ENCODE measurements at places on chromosomes 16 and 17.

DNA sequence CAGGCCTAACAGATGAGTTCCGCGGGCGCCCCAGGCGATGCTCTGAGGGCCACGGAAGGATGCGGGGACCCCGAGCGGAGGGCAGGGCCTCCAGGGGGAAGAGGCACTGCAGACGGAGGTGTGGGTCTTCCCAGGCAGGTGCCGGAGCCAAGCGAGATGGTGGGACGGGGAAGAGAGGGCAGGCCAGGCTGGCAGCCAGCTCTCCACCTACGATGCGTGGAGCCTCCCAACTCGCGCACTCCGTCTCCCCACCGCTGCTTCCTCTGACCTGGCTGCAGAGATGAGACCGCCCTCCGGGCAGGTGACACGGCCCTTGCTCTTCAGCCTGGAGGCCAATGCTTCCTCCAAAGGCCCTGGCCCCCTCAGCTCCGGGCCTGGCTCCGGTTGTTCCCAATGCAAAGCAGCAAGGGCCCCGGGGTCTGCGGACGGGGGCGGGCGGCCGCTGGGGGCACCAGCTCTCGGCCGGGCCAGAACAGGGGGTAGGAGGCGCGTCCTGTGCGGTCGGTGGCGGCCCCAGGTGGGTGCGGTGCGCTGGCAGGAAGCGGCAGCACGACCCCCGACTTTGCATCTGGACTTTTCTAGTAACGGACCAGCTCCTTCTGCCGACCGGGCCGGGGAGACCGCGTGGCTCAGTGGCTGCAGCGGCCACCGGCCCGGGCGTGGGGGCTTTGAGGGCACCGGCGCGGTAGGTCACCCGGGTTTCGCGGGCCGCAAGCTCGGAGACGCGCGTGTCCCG, 1.5 kb upstream of the SOX8 start:
- no peak for DNase-seq

- no peak for DNase-seq
These were observed 54.7 kb upstream of the IL34 start for GRCh38 chr16:70591615-70592014.

DNA sequence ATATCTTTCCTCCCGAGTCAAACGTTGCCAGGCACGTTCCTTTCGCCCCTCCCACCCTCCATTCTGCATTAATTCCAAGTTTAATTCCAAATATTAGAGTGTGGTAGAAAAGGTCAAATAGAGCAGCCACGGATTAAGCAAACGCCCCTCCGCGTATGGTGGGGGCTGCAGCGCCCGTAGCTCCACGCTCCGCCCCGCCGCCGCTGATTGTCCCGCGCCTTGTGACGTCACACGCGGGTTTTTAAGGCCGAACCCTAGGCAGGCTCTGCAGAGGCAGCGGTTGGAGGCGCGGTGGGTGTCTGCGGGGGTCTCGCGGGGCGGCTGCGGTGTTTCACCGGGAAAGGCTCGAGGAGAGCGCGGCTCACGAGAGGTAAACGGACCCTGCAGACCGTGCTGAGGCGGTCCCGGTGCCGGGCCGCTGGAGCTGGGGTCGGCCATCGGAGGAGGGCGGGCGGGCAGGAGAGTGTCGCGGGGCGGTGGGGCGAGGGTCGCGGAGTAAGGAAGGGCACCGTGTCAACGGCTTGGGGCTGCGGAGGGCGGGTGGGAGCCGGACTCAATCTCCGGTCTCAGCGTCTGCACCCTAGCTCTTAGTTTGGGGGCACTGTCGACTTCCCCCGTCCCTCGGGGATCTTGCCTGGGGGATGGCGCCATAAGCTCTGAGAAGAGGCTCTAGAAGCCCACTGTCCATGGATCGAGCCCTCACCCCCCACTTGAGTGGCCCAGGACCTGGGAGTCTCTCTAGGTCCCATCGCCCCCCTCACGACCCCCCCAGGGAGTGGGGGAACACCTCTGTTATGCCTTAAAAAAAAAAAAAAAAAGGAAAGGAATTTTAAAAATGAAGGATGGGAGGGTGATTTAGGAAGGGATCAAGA, at the start of gene ARL4D:
ARL4D (plus strand) TSS at position 270 of the 872 bp plus-strand sequence. CDS start 740 bp downstream, outside the sequence.
- DNase-seq: peak; percentile 85

DNA sequence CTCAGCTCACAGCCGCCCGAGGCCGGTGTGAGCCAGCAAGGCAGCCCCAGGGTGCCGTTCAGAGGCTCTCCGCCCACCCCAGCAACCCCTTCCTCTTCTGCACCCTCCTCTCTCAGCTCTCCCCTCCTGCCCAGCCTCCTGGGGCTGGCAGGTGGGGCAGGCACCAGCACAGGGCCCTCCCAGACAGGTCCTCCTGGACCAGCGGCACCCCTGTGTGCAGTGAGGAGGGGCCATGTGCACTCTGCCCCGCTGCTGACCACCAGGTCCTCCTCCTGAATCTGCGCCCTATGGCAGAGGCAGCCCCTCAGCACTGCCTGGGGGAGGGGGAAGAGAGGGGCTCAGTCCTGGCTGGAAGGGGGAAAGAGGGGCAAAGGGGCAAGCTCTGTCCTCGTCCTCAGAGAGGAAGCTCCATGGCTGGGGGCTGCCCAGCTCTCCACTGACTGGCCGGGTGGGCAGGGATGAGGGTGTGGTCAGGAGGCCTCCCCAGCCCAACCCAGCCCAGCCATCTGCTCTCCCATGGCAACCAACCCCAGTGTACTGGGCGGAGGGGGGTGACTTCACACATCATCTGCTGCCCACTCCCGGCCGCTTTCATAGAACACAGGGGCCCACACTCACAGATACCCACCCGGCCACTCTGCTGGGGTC, 5.4 kb upstream of the BCAR1 start:
- DNase-seq: peak; percentile 87

DNA sequence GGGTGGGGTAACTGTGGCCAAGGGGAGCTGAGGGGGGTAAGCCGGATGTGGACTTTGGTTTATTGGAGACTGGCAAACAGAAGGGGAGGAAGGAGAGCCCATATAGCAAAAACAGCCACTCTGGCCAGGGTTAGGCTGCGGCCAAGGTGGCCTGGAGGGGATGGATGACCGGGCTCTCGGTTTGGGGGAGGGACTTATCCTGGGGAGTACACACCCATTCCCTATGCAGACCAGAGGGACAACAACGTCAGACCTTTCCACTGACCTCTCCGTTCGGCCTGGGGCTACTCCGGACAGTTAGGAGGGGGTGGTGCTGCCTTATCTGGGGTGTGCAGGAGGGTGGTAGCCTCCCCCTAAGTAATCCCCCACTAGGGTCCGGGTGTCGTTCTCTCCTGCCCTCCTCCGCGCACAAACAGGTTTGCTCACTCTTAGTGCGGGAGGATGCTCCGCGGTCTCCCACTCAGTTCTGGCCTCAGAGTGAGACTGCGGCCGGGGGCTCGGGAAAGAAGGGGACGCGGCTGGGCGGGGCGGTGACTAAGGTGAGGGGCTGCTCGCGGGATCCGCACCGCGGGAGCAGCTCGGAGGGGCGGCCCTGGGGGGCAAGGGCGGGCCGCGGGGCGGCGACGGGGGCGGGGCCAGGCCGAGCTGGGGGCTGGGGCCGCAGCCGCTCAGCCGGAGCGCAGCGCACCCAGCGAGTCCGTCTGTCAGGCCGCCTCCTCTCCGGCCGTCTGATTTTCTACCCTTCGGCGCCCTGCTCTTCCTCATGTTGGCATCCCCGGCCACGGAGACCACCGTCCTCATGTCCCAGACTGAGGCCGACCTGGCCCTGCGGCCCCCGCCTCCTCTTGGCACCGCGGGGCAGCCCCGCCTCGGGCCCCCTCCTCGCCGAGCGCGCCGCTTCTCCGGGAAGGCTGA, at the start of gene WNK4:
WNK4 (plus strand) TSS at position 675 of the 915 bp plus-strand sequence; CDS start at position 764, 89 bp downstream.
- DNase-seq: peak; percentile 82

DNA sequence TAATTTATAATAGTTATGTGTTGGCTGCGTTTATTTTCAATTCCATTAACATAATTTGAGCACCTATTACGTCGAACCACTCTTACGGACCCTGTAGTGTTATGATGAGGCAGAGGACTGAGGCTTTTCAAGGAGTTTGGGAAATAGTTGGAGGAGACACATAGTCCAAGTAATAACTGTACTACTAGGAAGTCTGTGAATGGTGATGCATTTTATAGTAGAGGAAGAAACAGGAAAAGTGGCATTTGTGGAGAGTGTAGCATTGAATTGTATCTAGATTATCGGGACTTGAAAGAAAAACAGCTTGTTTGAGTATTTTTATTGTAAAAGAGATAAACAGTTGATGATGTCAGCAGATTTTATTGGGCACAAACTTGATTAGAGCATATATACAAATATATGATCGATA, 1.7 kb downstream of the NFATC3 start:
- DNase-seq: no peak

DNA sequence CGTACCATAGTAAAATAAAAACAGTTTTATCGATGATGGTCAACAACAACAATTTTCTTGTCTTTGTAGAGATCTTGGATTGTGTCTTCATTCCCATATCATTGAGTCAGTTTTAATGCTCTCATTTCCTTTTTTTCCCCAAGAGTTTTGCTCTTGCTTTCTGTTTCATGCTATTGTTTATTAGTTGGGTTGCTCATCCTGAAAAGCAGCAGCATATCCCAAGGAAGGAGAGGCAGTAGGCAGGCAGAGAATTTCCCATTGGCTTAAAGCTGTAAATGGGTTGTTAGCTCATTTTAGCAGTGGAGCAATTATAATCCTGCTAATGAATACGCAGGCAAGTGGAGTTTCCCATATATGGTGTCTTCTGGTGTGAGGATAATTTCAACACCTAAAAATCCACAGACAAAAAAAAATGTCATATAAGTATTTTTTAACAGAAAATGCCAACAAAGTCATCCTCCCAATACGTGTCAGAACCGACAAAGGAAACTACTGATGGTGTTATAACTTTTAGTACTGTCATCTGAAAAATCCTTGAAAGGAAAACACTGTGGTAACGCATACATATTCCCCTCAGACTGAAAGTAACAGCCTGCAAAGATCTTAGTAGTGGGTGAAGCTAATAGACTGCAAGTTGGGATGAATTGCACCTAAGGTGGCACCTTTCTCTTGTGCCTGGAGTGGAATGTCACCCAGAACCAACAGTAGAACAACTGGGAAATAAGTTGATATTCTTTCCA, 218.3 kb downstream of the FTO start:
- DNase-seq: no peak

- no peak for DNase-seq
These were observed 2.2 kb downstream of the THOC6 start for GRCh38 chr16:3026003-3026378.

GRCh38 chr17:76079956-76080767, 1.2 kb downstream of the ZACN start:
- DNase-seq: no peak

DNA sequence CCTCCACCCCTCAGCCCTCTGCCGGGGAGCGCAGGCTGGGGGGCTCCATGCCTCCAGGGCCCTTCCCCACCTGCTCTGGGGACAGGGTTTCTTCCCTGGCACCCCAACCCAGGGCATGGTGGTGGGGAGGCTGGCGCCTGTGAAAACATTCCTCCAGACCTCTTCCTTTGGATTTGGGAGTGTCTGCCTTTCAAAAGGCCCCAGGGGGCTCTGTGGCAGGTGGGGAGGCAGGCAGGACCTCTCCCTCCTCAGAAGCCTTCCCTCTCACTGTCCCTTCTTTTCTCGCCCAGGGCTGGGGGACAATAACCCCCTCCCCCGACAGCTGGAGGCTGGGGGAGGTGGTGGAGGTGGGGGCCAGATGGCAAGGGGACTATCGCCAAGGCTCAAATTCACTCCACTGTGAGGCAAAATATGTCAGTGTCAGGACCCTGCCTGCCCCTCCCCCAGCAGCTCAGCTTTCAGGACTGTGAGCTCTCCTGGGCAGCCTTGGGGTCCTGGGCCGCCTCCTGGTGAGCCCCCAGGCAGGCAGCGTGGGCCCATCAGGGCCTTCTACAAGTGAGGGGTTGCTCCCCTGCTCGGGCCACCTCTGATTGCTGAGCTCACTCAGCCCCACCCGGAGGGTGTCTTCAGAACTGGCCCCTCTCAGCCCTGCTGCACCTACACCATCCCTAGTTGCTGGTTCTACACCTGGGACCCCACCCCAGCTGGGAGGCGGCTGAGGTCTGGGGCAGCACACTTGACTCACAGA, 1.8 kb downstream of the CDH15 start:
- DNase-seq: no peak

GRCh38 chr16:55825115-55825728, 7.7 kb downstream of the CES1 start:
- no peak for DNase-seq

GRCh38 chr17:46020023-46020761, 21.1 kb downstream of the STH start:
- no peak for DNase-seq

DNA sequence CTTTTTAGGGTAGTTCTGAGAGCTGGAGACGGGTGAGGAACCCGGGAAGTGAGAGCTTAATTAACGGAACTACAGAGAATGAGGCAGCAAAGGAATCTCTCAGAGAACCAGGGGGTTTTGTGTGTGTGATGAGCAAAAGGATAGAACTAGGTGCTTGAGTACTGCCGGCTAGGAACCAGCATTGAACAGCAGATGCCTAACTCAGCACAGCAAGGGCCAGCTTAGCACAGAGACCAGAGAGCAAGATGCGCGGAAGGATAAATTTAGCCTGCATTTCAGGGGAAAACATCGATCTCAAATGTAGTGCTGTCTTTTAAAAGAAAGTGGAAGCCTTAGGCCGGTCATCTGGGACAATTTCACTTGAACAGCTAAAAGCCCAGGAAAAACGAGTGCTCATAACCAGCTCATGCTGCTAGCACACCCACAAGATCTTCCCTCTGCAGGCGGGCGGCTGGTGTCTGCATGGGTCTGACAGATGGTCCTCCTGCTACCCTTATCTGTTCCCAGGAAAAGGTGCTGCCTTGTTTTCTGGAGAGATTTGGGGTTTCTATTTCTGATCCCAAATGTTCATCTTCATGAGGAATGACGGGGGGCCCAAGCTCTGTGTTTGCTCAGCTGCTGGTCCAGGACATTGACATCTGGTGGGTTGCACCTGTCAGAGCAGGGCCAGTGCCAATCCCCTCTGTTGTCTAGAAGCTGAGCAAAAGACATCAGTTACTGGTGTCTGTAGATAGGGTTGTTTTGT, 103.9 kb downstream of the SOCS1 start:
- no peak for DNase-seq

GRCh38 chr16:8583199-8583598, 7.1 kb downstream of the TMEM114 start:
- DNase-seq: no peak

- DNase-seq: no peak
These were observed at the start of gene DERL2 for GRCh38 chr17:5485270-5486205. Gene DERL2 (minus strand): TSS chr17:5486178. CDS start chr17:5486161, 17 bp downstream.

GRCh38 chr17:77182205-77183172, 41.7 kb downstream of the SEC14L1 start:
- no peak for DNase-seq

DNA sequence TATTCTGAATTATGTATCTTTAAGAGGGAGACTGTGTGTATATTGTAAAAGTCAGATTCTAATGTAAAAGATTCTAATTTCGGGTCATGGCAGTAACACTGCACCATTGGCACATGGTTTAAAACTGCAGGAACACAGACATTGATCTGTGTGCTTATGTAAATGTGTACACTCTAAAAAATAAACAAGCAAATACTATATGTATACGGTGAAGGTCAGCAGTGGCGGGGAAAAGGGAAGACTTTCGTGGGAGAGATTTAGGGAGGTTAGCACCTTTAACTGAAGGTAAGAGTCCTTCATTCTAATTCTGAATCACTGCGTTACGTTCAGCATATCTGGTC, 157.8 kb upstream of the FAM20A start:
- no peak for DNase-seq

Measured in lower leg skin (tissue), 4 donors.